ENCODE measurements at places on chromosomes 12 and 14. TPM values are rescaled to one million over a fixed set of nuclear protein-coding genes. Genes with fewer than 3 reads are reported as not detected.
A peak's percentile ranks its signal among the peaks of the same experiment; 100 is the strongest.

Gene WNT5B
- 8.5 TPM for polyA plus RNA-seq

DNA sequence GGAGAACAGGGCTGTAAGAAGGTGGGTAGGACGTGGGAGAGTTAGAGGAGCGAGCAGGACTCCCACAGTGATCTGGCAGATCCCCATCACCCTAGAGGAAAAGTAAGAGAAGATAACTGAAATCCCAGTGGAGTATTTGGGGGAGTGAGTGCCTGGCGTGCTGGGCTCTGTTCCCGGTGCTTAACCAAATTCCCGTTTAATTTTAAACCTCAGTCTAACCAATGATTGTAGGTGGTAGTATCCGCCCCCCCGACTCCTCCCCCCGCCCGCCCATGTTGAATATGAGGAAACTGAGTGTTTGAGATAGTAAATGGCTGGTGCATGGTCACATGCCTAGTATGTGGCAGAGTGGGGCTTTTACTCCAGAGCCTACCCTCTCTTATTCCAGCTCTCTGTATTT is 1.2 kb downstream of the TARBP2 start:
- DNase-seq = no peak

Gene GPR132
- polyA plus RNA-seq = 1.8 TPM

GRCh38 chr12:113850309-113851056 is 115.6 kb downstream of the RBM19 start:
- DNase-seq = no peak

Gene TBX5
- 50.8 TPM for polyA plus RNA-seq

GRCh38 chr12:16165506-16165905 is 112.0 kb downstream of the SLC15A5 start:
- DNase-seq = peak; percentile 12

- DNase-seq = peak; percentile 80
Measured at GRCh38 chr12:57845478-57846284, 848 bp downstream of the CTDSP2 start.

GRCh38 chr14:49212721-49213120 is 373.5 kb downstream of the RPS29 start:
- no peak for DNase-seq

GRCh38 chr12:89760783-89761182 is 52.1 kb upstream of the ATP2B1 start:
- no peak for DNase-seq

GRCh38 chr12:58051378-58051777 is 110.0 kb downstream of the ATP23 start:
- DNase-seq = no peak
